ENCODE measurements at places on chromosomes 3 and 15.

DNA sequence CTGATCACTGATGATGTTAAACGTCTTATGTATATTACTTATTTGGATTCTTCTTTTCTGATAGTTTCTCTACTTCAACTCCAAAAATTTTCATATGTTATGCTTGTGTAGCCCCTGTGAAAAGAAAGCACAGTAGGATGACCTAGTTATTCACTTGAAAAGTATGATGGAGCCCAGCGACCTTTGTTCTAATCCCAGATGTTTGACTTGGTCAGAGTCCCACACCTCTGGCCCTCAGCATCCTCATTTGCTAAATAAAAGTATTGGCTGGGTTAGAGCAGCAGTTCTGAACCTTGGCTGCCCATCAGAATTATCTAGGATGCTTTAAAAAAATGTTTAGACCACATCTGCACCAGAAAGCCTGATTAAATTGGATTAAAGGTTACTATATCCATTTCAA, 173.7 kb downstream of the ATG7 start:
- DNase-seq: no peak

DNA sequence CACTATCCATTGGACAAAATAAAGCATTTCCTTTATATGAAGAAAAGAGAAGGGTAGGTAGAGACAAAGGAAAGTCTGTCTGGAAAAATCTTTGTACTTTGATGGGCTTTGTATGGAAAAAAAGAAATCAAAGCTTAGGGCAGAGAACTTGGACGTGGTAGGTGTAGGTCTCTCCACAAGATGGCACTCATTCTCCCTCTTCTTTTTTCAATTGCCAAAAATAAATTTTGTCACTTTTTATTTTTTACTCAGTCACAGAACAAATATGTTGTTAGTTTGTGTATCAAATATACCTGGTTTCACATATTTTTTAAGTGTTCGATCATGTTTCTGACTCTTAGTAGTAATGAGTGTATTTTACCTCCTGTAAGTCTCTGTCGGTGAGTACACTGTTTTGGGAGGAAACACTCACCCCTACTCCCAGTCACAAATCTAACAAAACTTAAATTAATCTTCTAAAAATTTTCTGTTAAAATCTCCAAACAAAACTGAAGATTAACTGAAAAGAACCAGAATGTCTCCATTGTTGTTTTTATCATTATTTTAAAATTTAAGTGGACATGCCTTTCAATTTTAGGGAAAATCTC, 415.8 kb upstream of the GOLIM4 start:
- no peak for DNase-seq

- no peak for DNase-seq
These were observed 21.9 kb downstream of the ATOSA start for GRCh38 chr15:52657338-52657737.

DNA sequence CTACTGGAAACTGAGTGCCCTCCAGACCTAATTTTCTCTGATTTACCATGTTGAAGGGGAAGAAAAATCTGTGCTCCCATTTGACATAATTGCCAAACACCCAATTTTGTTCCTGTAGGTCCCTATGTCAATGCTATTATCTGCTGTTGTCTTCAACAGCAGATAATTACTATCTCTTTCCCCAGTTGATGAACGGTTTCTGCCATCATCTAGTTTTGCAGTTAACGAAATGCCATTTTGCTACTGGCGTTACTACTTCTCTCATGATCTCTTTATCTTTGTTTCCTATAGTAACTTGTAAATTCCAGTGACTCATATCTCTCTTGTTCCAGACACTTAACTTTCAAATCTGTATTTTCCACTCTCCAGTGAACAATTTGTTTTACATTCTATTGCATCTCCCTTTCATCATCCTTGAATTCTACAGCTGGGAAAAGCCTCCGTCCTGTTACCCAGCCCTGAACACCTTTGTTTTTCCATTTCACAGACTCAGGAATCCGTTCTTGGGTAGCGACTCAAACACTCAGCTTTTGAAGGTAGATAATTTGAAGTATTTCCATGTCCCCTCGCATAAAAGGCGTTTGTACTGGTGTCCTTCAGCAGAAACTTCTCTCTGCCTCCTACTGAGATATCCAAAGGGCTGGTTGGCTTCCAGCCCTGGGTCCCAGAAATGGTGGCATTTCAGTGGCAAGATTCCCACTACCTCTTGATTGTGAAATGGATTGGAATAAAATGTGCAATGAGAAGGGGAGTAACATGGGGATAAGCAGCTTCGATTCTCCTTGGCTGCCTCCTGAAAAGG, 111.7 kb downstream of the FOXB1 start:
- no peak for DNase-seq

- no peak for DNase-seq
These were observed at the start of gene AMOTL2 for GRCh38 chr3:134374105-134374790. TSS of gene AMOTL2 (minus strand) at chr3:134374447. CDS start at chr3:134371433, 3,014 bp downstream.

GRCh38 chr15:31470756-31471155, 144.1 kb downstream of the KLF13 start:
- no peak for DNase-seq

DNA sequence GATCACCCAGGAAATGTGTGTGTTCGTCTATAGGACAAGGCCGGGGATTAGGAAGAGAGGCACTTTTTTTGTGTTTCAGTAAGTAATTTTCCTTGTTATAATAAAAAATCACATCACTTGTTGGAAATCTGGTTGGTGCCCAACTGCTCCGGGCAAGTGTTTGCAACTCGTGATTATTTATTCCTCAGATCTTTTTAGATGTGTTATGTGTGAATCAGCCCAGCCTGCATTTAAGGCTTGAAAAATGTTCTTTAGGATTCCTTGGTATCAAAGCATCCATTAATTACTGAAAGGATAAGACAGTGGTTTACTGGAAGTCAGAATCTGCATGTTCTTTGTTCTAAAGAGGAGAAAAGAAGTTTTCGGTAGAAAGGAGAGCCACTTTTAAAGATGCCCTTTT, 345.6 kb downstream of the FEZF2 start:
- DNase-seq: no peak

Measured in stimulated activated CD4-positive, alpha-beta T cell treated with anti-CD3 and anti-CD28 coated beads, Interleukin-1b, Interleukin-23, amount 100 ng/mL, for 1 hour (primary cell).